ENCODE measurements at places on chromosomes 3 and 15. TPM values are rescaled to one million over a fixed set of nuclear protein-coding genes. Genes with fewer than 3 reads are reported as not detected.

DNA sequence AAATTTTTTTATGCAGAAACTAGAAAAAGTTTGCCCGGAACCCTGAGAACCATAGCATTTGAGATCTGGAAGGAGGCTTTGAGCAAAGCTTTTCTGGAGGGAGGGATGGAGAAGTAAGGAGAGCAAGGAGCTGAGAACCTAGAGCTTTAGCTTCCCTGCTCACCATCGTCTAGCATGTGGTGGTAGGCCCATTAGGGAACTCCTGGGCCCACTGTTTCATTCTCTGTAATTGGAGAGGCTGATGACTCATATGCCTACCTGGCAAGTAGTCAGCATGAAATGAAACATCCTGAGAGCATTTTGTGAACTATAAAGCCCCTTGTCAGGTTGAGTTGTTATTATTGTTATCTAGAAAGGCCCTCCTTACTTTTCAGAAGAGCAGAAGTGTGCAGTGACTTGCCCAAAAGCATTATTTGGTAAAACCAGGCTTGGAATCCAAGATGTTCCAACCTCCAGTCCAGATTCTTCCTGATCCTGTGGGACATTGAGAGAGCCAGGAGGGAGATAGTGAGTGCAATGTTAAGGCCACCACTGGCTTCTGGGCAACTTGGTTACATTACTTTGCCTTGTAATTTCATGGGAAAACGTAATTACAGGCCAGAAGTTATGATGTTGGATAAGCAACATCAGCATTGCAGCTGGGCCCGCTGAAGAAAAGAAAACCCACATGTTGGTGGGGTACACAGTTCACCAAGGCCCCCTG, 104.5 kb upstream of the BFSP2 start:
- DNase-seq = no peak

GRCh38 chr15:71103102-71103676, 12.1 kb upstream of the THSD4 start:
- DNase-seq = peak; percentile 4

The MYH15 gene
- not detected for total RNA-seq

DNA sequence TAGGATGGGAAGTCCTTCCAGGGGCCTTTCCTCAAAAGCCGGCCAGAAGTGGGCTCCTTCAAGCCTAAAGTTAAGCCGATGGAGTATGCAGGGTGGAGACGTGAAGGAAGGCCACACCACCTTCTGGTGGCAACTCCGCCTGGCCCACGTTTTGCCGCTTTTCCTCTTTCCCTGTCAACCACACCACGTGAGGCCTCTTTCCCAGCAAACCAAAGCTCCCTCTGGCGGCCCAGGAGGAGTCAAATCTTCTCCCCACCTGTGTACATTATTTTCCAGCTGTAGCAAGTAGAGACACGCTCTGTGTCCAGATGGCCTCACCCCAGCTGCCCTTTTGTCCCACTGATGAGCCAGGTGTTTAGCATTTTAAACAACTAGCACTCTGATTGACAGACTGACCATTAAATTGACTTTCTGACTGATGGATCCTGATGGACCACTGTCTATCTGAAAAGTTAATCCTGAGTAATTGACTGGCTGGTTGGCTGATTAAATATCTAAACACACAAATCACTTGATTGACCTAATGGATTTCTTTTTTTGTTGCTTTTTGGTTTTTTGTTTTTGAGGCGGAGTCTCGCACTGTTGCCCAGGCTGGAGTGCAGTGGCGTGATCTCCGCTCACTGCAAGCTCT, 59.6 kb upstream of the ZBTB38 start:
- no peak for DNase-seq

GRCh38 chr3:197367081-197367780, 68.8 kb upstream of the DLG1 start:
- DNase-seq = peak; percentile 67

DNA sequence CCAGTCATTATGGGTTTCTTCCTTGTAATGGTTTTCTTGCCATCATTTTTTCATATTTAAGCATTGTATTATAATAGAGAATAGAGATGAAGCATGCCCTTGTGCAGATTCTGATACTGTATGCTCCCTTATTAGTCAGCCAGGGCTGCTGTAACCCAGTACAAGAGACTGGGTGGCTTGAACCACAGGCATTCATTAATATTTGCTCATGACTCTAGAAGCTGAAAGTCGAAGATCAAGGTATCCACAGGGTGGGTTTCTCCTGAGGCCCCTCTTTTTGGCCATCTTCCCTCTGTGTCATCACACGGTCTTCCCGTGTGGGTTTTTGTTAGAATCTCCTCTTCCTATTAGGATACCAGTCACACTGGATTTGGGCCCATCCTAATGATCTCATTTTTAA, 74.5 kb downstream of the FOXP1 start:
- DNase-seq = no peak

DNA sequence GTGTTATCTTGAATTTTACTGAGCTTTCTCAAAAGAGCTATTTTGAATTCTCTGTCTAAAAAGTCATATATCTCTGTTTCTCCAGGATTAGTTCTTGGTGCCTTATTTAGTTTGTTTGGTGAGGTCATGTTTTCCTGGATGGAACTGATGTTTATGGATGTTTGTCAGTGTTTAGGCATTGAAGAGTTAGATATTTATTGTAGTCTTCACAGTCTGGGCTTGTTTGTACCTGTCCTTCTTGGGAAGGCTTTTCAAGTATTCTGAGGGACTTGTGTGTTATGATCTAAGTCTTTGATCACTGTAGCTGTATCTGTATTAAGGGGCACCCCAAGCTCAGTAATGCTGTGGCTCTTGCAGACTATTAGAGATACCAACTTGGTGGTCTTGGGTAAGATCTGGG, 10.6 kb upstream of the RAD51 start:
- no peak for DNase-seq

The A4GNT gene
- total RNA-seq = not detected

- no peak for DNase-seq
These were observed 2.6 kb downstream of the PLCD1 start for GRCh38 chr3:38026856-38027255.

GRCh38 chr3:171230865-171231264, 204.3 kb upstream of the SLC2A2 start:
- no peak for DNase-seq

DNA sequence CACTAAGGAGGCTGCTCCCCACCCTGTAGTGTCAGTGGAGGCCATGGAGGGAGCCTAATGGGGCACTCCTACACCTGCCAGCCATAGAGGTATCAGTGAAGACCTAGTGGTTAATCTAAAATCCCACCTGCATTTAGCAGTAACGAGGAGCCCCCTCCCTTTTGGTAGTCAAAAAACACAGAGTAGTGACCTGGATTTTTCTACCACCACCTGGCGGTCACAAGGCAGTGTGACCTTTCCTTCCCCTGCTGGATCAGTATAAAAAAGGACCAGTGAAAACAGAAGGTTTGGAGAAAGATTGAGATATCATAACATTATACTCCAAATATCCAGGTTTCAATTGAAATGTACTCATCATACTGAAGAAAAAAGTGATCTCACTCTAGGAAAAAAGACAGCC, 241.2 kb downstream of the PYDC2 start:
- DNase-seq = no peak

DNA sequence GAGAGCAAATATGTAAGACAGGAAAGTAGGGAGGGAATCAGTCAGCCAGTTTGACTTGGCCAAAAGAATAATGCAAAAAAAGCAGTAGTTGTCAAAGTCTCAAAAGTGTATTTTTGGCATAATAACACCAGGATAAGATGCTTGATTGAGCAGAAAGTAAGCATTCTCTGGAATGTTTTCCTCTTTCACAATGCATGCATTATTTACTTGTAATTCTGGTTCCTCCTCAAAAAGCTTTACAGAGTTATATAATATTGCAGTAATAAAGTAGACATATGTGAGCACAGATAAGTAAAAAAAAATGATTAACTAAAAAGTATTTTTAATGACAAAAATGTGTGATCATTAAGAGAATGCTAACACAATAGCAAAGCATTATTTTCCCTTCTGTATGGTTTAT, 285.9 kb upstream of the BCHE start:
- DNase-seq = no peak

The GNAT1 gene
- total RNA-seq = not detected

GRCh38 chr15:37791693-37792092, 142.7 kb upstream of the TMCO5A start:
- DNase-seq = no peak

DNA sequence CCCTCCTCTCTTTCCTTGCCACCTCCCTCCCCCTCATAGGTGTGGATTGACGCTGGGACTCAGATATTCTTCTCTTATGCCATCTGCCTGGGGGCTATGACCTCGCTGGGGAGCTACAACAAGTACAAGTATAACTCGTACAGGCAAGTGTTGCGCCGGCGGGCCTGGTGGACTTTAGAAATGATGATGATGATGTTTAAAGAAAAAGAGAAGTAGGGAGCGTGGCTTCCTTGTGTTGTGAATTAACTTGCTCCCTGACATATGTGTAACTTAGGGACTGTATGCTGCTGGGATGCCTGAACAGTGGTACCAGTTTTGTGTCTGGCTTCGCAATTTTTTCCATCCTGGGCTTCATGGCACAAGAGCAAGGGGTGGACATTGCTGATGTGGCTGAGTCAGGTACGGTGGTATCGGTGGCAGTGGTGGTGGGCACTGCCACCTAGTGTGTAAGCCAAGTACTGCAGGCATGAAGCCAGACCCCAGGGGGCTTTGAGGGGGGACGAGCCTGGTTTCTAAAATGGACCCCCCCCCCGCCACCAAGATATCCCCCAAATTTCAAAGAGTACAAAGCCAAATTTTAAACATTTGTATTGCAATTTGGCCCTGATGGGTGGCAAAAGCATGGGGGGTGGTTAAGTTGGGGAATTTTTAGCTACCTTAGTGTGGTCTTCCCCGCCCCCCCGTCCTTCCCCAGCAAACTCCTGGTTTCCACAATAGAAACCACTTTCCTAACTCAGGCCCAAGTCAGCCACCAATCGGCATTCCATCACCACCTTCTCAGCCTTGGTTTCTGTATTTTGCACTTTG, 65.6 kb downstream of the SLC6A6 start:
- no peak for DNase-seq

- no peak for DNase-seq
These were observed 725.2 kb upstream of the GOLIM4 start for GRCh38 chr3:168820810-168821415.

DNA sequence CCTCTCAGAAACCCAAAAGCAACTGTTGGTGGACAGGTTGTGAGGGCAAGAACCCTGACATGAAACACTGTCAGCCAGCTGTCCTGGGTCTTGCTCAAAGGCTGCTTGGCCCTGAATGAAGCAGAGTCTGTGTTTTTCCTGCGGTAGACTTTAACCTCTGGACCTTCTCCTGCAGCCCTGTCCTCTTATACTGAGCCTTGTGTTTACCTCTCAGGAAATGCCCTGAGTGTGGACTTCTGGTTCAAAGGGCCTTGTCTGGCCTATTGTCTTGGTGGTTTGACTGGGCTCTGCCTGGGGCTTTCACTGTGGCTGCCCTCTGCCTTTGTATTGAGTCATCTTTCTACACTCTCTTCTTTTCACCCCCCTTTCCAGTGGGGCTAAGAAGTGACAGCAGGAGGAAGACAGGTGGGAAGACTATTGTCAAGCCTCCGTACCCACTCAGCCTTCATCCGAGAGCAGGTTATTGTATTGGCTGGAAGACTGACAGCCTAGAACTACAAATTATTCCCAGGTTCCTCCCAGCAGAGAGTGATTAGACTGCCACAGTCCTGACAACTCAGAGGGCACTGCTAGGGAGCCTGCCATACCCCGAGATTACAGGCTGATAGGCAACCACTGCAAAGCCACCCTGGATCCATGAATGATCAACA, 3.5 kb downstream of the SEC13 start:
- DNase-seq = no peak

DNA sequence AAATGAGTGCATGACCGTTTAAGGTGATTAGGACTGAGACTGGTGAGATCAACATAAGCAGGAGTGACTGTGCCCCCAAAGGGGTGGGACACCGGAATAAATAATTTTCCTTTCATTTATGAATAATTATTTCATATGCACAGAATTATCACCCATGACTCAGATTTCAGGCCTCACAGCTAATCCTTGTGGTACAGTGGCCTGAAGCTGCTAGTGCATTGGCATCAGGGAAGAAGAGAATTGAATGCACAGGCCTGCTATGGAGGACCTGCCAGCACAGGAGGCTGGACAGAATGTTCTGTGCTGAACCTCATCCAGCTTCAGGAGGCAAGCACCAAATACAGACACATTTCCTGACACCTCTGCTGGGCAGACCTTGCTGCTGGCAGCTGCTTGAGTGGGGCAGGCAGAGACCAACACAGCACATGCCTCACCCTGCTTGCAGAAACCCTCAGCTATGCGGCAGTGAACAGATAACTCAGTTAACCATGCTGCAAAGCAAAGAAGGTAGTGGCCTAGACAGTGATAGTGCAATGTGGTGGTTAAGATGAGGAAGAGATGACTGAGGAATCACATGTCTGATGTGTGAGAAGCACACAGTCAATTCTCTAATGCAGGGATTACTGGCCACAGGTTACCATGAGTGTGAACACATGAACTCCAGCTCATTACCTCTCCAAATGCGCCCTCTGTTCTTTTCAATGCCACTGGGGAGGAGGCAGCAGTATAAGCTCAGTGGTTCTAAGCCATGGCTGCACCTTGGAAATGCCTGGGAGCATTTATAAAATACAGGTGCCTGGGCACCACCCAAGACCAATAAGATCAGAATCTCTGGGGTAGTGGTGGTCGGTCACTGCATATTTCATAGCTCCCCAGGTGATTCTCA, 68.1 kb upstream of the SCN5A start:
- no peak for DNase-seq

GRCh38 chr3:11136830-11137626, 17.3 kb upstream of the HRH1 start:
- peak; percentile 92 for DNase-seq

DNA sequence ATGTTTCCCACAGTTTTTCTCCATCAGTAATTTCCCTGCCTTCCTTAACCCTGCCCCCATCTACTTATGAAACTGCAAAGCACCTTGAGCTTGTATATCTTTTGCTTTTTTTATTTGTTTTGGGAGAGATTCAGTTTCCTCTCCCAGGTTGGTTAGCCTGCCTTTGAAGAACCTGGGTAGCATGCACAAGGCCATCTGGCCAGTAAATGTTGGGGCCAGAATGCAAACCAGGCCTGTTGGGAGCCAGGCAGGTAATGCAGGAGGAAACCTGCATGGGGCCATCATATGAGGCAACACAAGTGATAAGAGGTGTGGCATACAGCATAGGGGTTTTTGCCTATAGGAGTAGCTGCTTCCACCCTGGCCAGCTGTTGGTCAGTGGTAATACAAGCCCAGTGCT, 17.7 kb downstream of the SYNPR start:
- no peak for DNase-seq

DNA sequence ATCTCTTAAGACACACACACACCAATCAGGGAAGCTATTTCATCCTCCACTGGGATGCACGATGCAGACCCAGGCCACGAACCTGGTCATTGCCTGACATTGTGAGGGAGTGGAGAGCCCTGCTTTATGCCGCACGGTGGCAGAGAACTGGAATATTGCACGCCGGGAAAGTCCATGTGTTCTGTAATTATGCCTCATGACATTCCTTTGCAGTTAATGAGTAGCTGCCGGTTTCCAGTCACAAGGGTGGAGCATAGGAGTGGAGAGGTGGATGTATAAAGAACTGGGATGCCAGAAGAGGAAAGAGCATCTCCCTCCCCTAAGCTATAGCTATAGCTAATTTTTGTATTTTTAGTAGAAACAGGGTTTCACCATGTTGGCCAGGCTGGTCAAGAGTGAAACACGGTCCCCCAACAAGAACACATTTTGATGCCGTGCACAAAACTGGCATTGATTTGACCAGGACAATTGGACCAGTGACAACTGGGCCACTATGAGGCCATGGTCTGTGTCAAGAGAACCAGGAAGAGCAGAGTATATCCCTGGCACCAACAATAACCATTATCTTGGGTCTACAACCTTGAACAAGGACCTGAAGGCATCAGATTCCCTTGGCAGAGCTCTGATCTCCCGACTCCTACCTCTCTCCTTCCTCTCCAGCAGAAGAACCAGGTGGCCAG, 51.4 kb downstream of the SH3BP5 start:
- no peak for DNase-seq

All from sigmoid colon (tissue), 7 donors.